AG08396 (cell line): ENCODE measurements at places on chromosomes 6 and 20.

- peak; percentile 16 for DNase-seq
Measured at GRCh38 chr6:119443993-119444641, 94.6 kb upstream of the MAN1A1 start.

DNA sequence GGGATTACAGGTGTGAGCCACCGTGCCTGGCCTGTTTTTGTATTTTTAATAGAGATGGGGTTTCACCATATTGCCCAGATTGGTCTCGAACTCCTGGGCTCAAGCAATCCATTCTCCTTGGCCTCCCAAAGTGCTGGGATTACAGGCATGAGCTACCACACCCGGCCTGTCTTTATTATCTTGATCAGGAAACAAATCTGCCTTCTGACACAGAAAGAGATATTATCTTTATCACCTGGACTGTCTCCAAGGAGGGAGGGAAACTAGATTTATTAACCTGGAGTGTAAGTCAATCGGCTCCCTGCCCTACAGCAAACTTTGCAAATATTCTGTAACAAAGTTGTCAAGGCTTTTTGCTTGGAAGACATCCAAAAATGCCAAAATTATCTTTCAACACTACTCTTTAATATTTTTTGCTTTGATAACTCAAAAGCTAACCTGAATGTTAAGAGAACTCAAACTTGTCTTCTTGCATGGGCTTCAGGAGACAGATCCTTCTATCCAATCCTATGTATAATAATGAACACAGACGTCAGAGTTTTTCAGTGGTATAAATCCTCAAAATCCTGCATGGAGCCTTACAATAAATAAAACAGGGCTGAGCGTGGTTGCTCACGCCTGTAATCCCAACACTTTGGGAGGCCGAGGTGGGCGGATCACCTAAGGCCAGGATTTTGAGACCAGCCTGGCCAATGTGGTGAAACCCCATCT is 85.0 kb upstream of the LOC128125822 start:
- DNase-seq: no peak

DNA sequence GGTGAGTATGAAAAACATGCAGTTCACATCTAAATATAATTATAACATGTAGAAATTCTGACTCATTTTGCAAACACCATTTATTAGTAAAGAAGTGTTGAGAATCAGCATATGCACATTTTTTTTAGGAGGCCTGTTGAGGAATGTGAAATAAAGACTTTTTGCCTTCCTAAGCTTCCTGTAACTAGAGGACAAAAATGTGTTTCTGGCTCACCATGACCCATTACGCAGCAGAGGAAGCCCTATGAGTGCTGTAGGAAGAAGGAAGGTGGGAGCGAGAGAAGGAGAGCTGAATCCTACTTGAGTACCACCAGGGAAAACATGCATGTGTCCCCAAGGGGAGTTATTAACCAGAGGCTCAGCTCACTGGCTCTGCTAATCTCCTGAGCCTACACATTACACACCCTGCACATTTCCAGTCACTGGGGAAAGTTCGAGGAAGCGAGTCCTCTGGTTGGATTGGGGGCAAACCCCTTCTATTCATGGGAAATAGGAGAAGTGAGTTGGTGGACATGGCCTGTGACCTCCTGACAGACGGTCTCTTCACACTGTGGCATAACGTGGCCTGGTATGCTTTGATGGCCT is 540.5 kb upstream of the JAG1 start:
- no peak for DNase-seq

- DNase-seq: no peak
Measured at GRCh38 chr6:2560917-2561698, 189.6 kb downstream of the MYLK4 start.

GRCh38 chr6:160426136-160426535 is 78.0 kb downstream of the SLC22A3 start:
- DNase-seq: no peak

- DNase-seq: peak; percentile 61
Measured at GRCh38 chr6:139540276-139540675, 165.8 kb upstream of the CITED2 start.
